ENCODE measurements at places on chromosomes 1 and 21. TPM values are rescaled to one million over a fixed set of nuclear protein-coding genes. Genes with fewer than 3 reads are reported as not detected.
A peak's percentile ranks its signal among the peaks of the same experiment; 100 is the strongest.

DNA sequence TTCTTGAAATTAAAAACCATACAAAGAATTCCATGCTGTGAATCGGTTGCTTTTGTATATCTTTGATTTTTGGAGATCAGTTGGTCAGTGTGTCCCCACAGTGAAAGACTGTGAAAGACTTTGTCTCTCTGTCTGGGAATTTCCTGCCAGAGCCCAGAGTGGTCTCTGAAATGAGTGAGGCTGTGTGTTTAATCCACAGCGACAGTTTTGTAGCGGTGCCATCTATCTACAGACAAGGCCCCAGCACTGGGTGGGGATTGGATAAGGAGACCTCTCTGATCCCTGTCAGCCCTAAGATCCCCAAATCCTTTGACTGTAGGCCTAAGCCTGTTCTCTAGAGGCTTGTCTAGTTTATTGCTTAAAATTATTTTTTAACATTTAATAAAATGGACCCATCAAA lies 10.3 kb downstream of the GPR25 start:
- H3K27me3 ChIP-seq: no peaks in the 10 kb centered on the region
- H3K27ac ChIP-seq: no peak overlapping the region
- DNase-seq: no peak
- no peak overlapping the region for H3K4me3 ChIP-seq
- H3K4me1 ChIP-seq: no peaks in the 10 kb centered on the region

DNA sequence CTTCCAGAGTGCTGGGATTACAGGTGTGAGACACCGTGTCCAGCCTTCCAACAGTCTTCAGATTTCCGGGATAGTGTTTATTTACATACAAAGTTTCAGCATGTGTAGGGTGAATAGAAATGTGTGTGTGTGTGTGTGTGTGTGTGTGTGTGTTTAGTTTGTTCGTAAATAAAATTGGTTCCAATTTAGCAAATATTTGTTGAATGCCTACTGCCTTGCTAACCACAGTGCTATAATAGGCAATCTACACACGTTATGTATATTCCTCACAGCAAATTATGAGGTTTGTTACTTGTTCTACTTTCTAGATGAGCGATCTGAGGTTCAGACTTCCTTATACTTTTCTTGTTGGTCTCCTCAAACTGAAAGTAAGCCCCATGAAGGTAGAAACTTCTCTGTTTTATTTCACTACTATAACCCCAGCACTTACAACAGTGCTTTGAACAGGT lies 32.8 kb upstream of the EPS15 start:
- no peaks in the 10 kb centered on the region for H3K27me3 ChIP-seq
- H3K36me3 ChIP-seq: no peaks in the 10 kb centered on the region
- peaks cover 3% of the 10 kb centered on the region for H3K4me1 ChIP-seq
- no peak overlapping the region for H3K4me3 ChIP-seq

CFHR5 gene
- not detected for total RNA-seq

- H3K36me3 ChIP-seq: no peaks in the 10 kb centered on the region
- H3K4me3 ChIP-seq: peak within 1 kb of the TSS; percentile 54
- peak within 1 kb of the TSS; percentile 90 for H3K27ac ChIP-seq
- DNase-seq: peak; percentile 93
Observed at GRCh38 chr1:153626904-153627714, at the start of gene S100A13. TSS of gene S100A13 (minus strand) at chr1:153627505. CDS start at chr1:153626472, 1,033 bp downstream.

HMCN1 gene
- 1.2 TPM for total RNA-seq

Measured in stomach (tissue), 19 donors.